ENCODE measurements at places on chromosomes 1 and 21. TPM values are rescaled to one million over a fixed set of nuclear protein-coding genes. Genes with fewer than 3 reads are reported as not detected.

DNA sequence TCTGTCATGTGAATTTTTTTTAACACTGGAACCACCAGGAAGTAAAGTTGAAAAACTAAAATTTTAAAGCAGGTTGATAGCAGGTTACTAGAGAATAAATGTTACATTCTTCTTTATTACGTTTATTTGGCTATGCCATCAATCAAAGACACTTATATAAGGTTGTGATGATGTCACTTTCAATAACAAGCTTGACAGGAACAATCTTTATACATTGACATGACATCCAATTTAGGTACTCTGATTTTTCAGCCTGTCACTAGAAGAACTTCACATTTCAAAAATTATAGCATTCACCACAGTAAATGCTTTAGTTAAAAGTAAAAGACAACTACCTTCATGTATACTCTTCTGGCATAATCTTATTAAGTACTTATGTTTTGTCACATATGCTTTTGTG, 696.8 kb upstream of the NCAM2 start:
- DNase-seq: no peak

- no peak for DNase-seq
These were observed 31.2 kb downstream of the PIK3C2B start for GRCh38 chr1:204463125-204464060.

DNA sequence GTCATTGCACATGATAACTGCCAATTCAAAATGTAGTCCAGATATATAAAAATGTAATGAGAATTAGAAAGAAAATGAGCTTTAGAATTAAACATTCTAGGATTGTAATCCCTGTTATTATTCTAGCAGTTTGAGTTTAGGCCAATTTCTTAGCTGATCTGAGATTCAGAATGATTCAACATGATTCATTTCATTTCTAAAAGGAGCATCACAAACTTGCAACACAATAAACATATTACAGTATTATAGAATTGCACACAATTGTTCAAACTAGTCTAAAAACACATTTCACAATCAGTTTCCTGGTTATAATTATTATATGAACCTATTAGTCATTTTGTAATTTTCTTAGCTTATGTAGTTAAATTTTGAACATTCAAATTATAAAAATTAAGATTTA, 43.3 kb upstream of the TSHB start:
- no peak for DNase-seq

DNA sequence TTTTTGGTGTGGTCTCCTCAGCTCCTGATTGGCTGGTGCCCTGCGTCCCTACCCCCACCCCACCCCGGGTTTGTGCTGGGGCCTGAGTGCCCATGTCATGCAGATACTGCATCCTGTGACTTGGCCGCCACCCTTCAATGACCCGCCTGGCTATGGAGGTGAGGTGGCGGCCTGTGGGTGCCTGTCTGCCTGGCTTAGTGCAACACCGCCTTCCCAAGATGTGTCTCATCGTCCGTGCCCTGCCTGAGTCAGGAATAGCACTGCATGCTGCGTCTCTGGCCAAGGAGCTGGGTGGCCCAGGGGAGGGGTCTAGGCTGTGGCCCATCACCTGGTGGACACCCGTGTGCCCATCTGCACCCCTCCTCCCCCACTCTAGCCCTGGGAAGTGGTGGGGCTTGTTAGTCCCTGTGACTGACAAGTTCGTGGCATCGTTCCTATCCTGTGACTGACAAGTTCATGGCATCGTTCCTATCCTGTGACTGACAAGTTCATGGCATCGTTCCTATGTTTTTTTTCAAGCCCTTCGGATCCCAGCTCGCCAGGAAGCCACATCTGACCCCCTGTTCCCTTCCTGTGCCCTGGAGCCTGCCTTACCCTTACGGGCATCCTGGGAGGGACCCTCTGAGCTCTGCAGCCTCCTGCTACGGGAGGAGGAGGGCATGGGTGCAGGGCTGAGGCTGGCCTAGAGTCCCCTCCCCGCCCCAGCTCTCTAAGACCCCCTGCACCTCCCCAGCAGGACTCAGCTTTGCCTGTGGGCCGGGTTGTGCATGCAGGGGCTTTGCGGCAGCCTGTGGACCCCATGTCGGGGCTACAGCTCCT, 7.5 kb downstream of the SLX9 start:
- DNase-seq: no peak

DNA sequence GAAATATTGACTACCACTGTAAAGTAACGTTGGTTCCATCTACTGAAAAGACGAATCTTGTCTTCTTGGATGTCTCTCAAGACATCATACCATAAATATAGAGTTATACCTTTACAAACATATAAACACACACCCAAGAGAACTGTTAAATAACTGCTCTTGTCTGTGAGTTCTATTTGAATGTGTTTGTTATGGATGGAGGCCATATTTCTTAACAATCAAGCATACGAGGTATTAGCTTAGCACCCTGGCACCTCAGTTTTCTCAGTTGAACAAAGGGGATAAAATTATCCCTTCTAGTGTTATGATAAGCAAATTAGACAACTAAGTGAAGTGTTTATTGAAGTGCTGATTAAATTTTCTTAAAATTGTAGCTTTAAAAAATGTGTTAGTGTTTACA, 336.6 kb upstream of the ZRANB2 start:
- no peak for DNase-seq

GRCh38 chr1:43843684-43844083, 89.9 kb upstream of the ARTN start:
- DNase-seq: no peak

GRCh38 chr1:107835151-107835670, 129.8 kb downstream of the VAV3 start:
- DNase-seq: no peak

DNA sequence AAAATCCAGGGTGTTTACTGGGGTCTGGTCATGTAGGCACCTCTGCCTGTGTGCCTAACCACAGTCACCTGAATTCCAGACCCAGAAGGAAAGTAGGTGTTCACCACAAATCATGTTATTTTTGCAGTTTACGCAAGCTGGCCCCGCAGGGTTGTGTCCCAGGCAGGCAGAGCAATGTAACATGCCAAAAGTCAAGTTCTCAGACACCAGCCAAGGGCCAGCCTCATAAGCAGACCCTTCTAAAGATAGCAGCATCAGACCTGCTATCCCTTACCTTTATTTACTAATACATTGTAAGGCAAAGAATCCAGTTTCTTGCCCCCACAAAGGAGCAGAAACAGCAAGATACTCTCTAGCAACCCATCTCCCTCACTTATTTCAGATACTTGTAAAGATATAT, 83.0 kb downstream of the GPR161 start:
- DNase-seq: no peak

GRCh38 chr1:207579436-207579799, 65.5 kb upstream of the CR1L start:
- no peak for DNase-seq

DNA sequence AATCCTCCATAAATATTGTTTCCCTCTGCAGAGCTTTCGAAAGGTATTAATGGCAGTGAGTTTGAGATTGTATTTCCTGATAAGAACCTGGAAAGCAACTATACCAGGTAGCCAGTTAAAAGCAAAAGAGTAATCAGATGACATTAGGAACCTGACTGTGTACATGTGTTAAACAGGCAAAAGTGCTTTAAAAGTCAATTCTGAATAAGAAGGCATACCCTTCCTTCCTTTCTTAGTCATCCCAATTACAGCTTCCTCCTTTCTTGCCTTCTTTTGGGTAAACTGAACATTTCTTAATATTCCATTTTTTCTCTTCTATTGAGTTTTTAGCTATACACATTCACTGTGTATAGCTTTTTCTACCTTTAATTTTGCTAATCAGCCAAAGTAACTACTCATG, 144.7 kb downstream of the ZNF281 start:
- no peak for DNase-seq

GRCh38 chr1:205536759-205537361, 32.4 kb downstream of the CDK18 start:
- peak; percentile 72 for DNase-seq

- no peak for DNase-seq
These were observed 5.4 kb upstream of the ZNF648 start for GRCh38 chr1:182066934-182067333.

DNA sequence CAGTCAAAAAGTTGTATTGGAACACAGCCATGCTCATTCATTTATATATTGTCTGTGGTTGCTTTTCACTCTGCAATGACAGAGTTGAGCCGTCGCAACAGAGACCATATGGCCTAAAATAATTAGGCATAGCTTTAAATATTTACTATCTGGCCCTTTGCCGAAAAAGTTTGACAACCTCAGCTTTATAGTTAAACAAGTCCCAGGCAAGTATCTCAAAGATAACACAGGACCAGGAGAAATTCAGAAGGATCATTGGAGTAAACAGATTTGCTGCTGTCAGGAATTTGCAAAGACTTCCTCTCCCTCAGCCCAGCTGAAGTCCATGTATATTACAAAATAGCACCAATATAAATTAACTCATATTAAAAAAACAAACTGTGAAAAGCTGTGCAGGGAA, 34.4 kb downstream of the NID1 start:
- no peak for DNase-seq

- no peak for DNase-seq
These were observed 16.9 kb downstream of the MACO1 start for GRCh38 chr1:25447547-25447946.

GRCh38 chr1:83810144-83810543, 188.8 kb downstream of the TTLL7 start:
- no peak for DNase-seq

- DNase-seq: no peak
These were observed 79.0 kb upstream of the B3GALT5 start for GRCh38 chr21:39533545-39534380.

DNA sequence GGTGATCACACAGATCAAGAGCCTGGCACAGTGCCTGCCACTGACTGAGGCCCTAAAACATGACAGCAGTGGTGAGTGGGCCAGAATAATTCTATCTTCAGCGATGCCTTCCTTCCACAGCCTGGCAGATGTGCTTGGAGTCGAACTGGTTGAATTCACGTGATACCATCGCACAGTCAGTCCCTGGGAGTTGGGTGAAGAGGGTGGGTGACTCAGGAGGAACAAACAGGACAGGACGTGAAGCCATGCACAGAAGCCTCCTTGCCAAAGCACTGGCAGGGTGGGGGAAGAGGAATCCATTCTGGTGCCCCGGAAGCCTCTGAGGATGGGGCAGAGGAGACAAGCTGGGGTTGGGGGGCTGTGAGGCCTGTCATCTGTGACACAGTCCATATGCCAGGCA, 80.3 kb upstream of the WNT4 start:
- DNase-seq: no peak

DNA sequence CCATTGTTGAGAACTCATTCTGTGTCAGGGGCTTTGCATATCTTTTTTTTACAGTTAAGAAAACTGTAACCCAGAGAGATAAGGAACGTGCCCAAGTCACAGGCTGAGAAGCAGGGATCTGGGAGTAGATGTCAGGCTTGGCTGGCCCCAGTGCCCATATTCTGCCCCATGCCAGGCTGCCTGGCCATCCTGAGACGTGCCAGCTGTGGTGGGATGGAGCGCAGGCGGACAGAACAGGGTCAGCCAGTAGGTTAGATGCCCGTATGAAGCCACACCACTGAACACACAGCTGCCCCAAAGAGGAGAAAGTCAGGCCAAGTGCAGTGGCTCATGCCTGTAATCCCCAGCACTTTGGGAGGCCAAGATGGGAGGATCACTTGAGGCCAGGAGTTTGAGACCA, 55.9 kb downstream of the SLC66A1 start:
- no peak for DNase-seq

DENND2D gene
- 25.5 TPM for total RNA-seq

DNA sequence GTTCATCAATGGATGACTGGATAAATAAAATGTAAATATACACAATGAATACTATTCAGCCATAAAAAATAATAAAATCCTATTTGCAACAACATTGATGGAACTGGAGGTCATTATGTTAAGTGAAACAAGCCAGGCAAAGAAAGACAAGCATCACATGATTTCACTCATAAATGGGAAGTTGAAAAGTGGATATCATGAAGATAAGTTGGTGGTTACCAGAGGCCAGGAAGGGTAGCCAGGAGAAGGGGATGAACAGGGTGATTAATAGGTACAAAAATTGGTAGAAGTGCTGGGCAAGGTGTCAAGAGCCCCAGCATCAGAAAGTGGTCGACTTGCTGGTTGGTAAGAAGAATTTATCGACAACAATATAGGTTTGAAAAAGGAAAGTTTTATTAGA, 1.3 kb upstream of the PARK7 start:
- no peak for DNase-seq

DNA sequence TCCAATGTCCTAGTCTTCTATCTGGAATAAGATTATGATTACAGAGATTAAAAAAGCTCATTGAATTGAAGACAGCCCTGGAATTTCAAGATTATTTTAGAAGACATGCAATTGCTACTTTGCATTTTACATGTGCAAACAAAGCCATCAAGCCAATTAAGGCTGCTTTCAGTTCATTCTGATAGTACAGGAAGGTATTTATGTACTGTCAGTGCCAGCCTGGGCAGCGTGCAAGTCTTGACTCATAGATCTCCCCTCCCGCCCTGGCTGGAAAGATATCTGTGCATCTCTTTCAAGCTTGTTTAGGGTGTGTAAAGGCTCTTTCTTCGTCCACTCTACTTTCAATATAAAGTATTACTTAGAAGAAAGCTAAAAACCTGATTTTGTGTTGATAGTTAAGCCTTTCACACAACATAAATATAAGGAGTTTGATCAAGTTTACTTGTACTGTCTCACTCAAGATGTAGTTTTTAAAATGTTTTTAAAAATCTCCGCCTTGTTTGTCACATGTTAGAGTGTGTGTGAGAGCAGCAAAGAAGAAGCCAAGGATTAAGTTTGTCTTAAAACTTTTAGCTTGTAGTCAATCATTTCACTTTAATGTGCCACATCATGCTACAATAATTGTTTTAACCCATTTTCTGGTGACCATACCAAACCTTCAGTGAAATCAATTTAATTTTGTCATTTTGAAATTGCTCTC, 13.6 kb upstream of the LYPLAL1 start:
- DNase-seq: no peak

DNA sequence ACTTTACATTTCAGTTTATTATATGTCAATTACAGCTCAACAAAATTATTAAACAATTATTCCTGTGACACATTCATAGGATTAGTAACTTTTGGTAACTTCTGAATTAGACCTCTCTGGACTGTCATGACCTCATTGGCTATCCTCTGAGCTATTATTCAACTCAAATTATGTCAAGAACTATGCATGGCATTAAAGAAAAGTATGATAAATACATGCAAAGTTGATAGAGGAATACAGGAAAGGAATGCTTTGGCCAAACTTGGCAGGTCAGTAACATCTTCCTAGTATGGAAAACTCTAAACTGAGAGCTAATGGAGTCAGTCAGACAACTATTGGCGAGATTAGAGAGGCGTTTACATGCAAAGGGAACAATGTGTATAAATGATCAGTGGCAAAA, 158.4 kb downstream of the DUSP10 start:
- no peak for DNase-seq

YTHDF2 gene
- 61.9 TPM for total RNA-seq
